Activated naive CD4-positive, alpha-beta T cell treated with anti-CD3 and anti-CD28 coated beads, Interleukin-2, amount 50 U/mL, for 72 hours (primary cell): ENCODE measurements at places on chromosomes 2 and 18. TPM values are rescaled to one million over a fixed set of nuclear protein-coding genes. Genes with fewer than 3 reads are reported as not detected.
A peak's percentile ranks its signal among the peaks of the same experiment; 100 is the strongest.

- no peak for DNase-seq
Observed at GRCh38 chr2:3608373-3609278, 13.7 kb downstream of the COLEC11 start.

DNA sequence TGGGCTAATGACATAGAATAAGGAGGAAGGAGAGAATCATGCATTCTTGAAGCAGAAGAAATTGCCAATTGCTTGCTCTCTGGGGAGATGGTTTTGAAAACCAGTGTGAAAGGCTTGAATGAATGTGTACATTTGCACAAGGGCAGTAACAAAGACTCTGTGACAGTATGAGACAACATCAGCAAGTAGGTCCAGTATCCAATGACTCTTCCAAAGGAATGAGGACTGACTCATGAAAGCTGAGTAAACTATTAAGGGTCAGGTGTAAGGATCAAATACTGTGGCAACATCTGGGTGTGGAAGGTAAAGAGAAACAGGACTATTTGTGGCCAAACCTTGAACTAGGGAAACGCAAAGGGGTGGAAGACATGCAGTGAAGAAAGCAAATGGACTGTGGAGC, 886.0 kb upstream of the CHAC2 start:
- no peak for DNase-seq

DNA sequence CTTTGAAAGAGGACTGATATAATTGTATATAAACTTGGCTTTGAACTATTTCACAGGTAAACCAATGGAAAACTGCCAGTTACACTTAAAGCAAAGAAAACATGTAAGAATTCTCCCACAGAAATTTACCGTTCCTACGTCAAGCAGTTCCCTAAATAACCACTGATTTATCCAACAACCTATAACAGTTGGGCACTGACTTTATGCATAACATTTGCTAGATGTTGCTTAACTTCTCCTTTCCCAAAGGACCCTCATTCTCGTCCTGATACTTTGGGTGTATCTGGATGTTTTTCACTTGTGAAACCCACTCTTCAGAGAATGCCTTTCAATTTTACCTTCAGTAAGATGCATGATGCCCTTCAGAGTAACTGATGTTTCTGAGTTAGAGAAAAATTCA, 43.8 kb downstream of the STAT1 start:
- no peak for DNase-seq

- DNase-seq = no peak
Observed at GRCh38 chr2:101958061-101958460, 33.7 kb upstream of the IL1R2 start.

GRCh38 chr2:152782171-152782570, 63.8 kb downstream of the ARL6IP6 start:
- no peak for DNase-seq

DNA sequence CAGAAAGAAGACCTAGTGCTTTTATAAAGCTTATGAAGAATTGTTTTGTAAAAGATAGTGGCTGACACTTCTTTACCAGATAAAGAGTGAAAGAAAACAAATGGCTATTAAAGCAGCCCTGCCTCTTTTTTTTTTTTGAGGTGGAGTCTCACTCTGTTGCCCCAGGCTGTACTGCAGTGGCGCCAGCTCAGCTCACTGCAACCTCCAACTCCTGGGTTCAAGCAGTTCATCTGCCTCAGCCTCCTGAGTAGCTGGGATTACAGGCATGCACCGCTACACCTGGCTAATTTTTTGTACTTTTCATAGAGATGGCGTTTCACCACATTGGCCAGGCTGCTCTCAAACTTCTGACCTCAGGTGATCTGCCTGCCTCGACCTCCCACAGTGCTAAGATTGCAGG, 12.9 kb downstream of the ARPC2 start:
- DNase-seq = no peak

DNA sequence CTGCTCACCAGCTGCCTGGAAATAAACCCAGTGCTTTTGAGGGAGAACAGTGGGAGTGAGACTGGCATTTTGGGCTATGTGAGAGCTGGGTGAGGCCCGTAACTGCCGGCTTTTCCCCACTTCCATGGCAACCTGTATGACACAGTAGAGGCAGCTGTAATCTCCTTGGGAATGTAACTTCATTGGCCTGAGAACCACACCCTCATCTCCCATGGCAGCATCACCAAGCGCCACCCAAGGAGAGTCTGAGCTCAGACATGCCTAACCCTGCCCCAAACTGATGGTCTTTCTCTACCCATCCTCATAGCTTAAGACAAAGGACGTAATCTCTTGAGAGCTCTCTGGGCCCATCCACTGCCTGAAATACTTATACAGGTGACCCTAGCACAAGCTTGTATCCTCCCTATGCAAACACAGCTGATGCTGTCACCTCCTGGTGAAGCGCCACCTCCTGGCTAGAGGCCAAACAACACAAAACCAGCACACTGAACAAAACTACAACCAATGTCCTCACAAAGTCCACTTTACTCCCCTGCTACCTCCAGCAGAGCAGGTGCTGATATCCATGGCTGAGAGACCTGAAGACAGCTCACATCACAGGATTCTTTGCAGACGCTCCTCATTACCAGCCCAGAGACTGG, 763.4 kb upstream of the NRXN1 start:
- DNase-seq = no peak

DNA sequence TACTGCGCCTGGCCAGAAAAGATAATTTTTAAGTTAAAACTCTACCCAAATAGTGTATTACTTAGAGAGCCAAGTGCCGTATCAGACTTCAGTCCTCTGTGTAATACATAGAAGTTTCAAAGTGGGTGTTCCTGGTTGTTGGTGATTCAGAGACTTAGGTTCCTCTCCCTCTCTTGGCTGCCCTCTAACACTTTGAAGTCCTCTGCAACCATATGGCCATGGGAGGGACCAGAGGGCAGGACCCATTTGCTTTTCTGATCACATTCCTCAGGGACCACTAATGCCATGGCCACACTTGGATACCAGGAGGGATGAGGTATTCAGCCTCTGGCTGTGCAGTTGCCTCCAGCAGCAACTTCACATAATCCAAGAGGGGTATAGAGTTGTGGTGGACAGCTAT, 131.5 kb downstream of the CAPN13 start:
- no peak for DNase-seq

DNA sequence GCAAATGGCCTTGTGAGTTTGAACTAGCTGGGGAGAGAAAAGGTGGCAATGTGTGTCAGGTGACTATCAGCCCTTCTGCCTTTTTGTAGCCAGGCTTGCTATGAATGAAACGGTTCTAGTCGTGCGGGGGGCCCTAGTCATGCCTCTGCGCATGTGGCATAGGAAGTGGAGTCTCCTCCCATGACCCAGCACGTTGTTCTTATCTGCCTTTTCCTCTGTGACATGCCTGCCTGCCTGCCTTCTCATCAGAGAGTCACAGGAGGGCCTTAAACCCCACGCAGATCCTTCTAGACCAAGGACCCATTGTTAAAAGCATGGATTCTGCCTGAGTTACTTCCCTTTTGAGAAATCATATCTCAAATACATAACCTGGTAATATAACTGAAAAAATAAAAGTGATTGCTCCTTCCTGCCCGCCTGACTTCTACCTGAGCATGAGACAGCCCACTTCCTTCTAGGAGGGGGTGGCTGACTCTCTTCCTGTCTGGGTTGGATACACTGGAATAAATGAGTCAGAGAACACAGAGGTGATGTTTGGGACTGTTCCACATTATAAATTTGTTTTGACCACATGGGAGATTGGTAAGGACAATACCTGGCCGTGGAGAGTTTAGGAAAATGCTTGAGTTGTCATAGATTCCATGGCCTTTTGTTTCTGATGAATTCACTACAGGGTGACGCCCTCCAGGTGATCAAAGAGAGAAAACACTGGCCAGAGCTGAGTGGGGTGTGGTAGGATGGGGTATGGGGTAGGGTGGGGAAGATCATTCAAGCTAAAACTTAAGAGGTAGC, 49.8 kb downstream of the FBLN7 start:
- DNase-seq = peak; percentile 74

- DNase-seq = no peak
Observed at GRCh38 chr2:25787020-25787419, 91.3 kb downstream of the ASXL2 start.

DNA sequence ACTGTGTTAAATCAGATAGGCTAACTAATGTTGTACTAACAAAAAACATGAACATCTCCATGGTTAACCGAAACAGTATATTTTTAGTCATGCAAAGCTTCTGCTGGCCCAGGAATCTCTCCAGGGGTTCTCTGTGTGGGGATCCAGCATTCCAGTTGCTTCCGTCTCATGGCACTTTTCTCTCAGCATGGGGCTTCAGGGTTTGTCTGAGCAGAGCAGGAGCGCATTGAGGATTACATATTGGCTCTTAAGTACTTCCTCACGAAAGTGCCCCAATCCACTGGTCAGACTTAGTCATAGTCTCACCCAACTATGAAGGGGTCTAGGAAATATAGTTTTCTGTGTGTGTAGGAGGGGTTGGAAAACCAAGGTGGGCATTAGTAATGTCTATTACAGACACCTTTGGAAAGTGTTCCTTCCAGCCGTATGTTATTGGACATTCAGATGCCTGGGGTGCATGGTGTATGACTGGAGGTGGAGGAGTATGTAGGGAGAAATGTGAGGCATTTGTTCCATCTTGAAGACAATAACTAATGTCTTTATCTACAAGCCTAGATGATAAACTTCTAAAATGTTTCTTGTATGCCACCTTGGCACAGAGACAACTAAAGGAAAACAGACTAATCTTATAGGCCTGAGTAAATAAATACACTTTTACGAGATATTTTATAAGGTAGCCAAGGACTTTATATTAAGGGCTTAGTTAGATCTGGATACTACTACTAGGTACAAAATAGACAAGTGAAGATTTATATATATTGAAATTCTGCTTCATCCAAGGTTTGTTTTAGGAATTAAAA, 123.8 kb upstream of the ZEB2 start:
- no peak for DNase-seq

DNA sequence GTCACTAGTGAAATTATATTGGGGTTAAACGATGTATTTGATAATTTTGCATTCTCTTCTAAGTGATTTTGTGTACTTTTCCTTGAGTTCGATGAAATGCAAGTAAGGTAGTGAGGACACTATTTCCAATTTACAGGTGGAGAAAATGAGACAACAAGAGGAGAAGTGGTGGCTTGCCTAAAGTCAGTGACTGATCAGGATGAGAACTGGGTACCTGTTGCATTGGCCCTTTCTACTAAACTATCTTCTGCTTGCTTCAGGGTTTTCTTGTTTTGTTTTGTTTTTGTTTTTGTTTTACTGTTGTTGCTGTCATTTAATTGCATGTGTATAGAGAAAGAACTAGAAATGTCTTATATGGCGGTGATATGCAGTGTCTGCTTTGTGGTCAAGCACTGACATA, 31.4 kb upstream of the FBXO11 start:
- DNase-seq = no peak

- peak; percentile 50 for DNase-seq
Observed at GRCh38 chr2:96098900-96099590, 17.3 kb downstream of the ADRA2B start.

- no peak for DNase-seq
Observed at GRCh38 chr2:144402251-144402650, 117.7 kb downstream of the ZEB2 start.

DNA sequence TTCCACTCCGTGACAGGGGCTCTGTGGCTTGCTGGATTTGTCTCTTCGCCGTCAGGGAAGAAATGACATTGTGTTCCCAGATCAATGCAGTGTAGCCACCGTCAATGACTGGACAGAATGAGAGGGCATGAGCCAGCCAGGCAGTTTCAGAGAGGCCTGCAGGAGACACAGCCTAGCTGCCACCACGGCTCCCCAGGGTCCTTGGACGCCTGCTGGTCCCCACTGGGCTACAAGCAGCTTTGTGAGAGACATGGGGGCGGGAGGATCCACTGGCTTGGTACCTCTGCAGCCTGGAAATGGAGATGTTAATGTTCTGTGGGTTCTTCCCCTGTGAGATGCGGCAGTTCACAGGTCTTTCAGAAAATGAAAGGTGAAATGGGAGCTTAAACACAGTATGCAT, 12.1 kb upstream of the AMER3 start:
- DNase-seq = no peak

- DNase-seq = peak; percentile 22
Observed at GRCh38 chr18:74116633-74117554, 30.7 kb downstream of the FBXO15 start.

DNA sequence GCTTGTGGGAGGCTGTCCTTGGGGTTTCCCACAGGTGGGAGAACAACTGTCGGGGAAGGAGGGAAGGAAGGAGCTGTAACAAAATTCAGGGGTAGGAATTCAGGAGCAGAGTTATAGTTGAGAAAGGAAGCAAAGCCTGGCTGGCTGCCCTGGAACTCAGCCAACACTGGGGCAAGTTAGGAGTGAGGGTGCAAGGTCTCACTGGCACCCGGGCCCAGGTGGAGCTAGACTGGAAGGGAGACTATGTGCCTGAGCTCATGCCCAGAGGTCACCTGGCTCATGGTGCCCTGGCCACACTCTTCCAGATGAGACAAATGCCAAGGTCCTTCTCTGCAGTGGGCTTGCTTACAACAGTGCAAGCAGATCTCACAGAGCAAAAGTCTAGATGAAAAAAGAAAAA, 75.6 kb upstream of the ARHGAP28 start:
- no peak for DNase-seq

DNA sequence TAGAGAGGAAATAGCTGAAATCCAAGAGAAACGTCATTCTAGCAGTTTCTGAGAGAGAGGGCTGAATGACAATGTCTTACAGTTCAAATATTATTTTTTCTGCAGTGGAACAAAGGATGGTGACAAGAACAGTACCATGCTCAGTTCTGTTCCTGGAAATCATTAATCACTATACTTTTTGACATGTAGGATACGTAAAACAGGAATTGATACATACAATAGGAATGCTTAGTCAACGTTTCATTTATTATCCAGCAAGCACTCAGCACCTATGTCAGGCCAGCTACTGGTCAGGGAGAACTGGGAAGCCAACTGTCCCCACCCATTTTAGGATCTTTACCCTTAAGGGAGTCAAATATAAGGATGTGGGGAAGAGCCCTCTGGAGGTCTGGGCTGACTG, 114.7 kb downstream of the DHRS9 start:
- DNase-seq = no peak

The AQP12B gene
- not detected for total RNA-seq

The CCDC148 gene
- not detected for total RNA-seq

The PIEZO2 gene
- total RNA-seq = not detected

The KLHL14 gene
- total RNA-seq = not detected

The DYNC2LI1 gene
- total RNA-seq = 19.6 TPM

The TLX2 gene
- 0.19 TPM for total RNA-seq

The NRBP1 gene
- total RNA-seq = 76.0 TPM
